ENCODE measurements at places on chromosomes 13 and 19.
A peak's percentile ranks its signal among the peaks of the same experiment; 100 is the strongest.

DNA sequence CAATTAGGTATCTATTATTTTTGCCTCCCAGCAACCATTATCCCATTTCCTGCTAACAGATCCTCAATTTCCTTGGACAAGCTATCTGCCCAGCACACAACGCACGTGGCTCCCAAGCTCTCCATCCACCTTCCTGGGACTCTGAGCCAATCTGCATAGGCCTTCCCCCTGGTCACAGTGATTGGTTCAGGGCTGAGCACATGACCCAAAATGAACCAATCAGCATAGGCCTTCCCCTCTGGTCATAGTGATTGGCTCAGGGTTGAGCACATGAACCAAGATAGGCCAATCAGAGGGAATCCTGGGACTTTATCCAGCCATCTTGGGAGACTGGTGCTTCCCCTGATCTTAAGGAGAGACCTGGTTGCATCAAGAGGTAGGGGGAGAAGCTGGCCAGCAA lies 5.8 kb downstream of the CPAMD8 start:
- no peak for DNase-seq

DNA sequence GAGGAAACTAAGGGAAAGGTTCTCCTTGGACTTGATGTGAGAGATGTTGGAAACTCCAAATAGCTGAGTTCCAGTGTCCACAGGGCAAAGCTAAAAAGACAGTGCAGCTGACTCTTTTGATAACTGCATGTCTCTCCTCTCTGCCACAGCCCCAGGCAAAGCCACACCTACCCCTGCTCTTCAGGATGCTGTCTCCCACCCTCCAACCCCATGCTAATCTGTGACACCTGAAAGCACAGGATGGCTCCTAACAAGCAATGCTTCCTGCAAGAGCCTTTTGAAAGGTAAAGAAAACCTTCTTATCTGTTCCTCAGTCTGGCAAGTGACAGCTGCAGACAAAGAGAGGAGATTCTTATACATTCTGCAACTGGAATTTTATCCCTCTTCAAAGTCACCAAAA lies 14.5 kb downstream of the SLC46A3 start:
- no peak for DNase-seq

GRCh38 chr13:77784515-77784914 lies 87.0 kb downstream of the SLAIN1 start:
- DNase-seq: no peak

DNA sequence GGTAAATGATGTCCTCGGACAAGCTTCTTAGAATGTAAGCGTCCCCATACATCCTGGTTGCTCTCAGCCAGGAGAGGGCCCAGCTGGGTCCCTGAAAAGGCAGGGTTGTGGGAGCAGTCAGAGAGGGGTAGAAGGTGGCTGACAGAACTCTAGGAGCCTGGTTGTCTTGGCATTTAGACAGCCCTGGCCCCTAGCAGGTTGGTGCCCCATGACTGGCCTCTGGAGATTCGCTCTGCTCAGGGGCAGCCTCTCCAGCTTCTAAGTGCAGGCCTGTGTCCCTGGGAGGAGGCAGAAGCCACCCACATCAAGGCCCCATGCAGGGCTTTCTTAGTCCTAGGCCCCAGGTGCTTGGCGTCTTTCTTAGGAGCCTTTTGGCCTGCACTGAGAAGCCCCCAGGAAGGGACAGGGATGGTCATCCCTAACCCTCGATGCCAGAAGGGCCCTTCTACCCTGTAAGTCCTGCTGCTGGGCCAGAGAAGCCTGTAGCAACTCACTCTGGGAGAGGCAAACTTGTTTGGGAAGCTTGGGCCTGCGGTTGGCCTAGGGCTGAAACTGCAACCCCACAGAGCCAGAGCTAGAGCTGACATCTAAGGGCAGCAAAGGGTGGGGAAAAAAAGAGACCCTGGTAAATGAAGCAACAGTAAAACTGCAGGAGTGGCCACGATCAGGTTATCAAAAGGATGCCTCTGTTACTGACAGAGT lies 2.8 kb upstream of the CDX2 start:
- no peak for DNase-seq

DNA sequence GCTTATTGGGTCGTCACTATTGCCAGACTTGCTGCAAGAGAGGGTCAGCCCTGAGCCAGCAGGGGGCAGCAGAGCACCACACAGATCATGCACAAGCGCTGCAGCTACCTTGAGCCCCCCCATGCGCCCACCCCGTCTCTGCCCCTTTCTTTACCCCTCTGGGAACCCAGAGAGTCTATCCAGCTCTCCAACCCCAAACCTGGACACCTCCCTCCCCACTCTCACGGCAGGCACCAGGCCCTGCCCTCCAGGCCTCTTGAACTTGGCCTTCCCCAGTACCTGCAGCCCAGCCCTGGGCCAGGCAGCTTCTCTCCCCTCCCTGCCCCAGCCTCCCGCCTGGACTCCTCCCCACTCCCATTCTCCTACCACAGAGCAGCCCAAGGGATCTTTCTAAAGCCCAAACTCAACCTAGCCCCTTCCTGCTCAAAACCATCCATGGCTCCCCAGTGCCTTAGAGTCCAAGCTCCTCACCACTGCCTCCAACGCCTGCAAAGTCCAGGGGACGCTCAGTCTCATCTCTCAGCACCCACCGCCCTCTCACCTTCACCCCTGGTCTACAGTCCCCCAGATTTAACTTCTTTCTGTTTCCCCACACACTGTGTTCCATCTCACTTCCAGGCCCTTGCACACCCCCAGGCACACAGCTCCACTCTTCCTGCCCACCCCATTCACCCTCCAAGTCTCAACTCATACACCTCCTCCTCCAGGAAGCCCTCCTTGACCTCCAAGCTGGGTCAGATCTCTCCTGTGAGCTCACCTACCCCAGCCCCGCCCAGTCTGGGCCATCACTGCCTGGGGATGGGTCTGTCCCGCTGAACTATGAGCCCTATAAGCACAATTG lies 9.4 kb upstream of the CEACAM16 start:
- peak; percentile 72 for DNase-seq

DNA sequence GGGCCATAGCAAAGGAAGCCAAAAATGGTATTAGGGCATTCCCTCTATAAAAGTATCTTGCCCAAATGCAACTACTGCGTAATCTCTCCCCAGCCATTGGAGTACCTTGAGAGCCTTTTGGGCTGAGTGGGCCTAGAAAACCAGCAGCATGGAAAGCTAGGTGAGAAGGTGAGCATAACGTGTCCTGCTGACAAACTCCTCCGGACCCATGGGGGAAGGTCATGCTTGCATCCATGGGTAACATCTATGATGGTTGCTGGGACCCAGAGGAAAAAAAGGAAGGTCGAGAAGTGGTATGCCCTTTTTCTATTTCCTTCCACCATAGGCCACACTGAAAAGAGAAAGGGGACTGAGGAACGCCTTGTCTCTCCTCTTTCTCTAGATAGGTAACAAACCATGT lies 57.4 kb downstream of the ZNF728 start:
- peak; percentile 16 for DNase-seq

DNA sequence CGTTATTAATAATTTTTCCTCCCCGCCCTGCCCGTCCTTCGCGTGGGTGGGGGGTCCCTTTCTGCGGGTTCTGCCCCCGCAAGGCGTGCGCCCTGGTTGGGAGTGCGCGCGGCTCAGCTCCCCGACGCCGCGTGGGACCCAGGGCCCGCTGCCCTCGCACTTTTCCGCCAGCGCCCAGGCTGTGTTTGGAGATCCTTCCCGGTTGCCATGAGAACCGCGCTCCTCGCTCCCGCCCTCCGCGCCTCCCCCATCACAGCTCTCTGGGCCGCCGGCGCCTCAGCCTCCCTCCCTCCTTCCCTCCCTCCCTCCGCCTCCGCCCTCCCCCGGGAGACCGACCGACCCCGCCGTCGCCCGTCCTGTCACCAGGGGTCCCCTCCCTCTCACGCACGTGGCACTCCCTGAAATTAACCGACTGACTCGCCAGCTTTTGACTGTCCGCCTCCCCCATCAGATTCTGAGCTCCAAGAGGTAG lies 2.4 kb upstream of the SSBP4 start:
- peak; percentile 78 for DNase-seq

DNA sequence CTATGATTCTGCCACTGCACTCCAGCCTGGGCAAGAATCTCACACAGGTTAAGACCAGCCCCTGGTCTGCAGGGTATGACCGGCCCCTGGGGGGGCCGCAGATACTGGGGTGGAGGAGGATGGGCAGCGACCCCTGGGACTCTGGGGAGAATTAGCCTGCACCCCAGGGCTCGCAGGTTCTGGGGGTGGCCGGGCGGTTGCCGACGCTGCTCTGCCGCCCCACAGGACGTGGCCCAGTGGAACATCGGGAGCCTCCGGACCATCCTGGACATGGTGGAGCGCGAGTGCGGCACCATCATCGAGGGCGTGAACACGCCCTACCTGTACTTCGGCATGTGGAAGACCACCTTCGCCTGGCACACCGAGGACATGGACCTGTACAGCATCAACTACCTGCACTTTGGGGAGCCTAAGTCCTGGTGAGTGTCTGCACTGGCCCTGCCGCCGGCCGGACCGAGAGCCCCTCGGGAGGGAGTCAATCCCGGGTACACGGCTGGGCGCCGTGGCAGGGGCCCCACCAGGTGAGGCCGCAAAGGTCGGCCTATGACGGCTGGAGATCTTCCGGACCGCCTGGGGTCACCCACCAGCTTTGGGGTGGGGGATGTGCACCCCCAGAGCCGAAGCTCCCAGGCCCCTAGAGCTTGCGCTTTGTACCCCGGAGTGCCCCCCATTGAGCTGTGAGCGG lies 78.5 kb downstream of the KDM4B start:
- no peak for DNase-seq

GRCh38 chr13:70183041-70183440 lies 74.8 kb upstream of the KLHL1 start:
- no peak for DNase-seq

DNA sequence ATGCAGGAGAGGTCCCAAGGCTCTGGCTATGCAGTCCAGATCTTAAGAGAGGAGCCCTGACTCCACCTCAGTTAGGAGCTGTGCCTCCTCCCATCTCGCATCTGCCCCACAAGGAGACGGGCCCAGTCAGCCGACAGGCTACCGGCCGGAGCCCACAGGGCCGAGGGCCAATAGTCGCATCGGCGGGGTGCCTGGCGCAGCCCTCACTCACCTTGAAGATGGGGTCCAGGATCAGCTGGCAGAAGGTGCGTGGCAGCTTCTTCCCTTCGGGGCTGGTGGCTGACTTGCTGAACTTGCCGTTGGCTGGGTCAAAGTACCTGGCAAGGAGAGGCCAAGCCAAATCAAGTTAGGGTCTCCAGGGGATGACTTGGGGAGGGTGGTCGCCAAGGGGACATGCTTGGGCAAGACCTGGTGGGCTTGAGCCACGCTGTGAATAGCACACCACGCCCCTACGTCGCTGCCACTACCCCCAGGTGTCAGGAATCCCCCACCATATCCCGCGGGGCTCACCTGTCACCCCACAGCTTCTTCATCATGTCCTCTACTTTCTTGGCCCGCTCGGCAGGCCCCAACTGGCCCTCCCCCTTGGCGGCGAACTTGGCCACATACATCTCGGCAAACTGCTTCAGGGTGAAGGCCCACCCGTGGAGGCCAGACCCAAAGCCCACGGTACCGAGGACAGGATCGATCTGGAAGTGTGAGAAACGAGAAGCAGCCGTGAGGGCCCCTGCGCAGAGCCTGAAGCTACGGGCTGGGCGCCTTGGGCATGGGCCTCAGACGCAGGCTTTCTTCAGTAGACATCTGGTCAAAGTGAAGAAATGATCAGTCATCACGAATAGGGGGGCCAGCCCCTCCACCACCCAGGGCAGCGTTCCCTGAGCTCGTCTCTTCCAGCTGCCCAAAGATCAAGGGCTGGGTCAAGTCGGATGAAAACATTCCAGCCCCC lies 3.3 kb downstream of the EEF2 start:
- DNase-seq: no peak

DNA sequence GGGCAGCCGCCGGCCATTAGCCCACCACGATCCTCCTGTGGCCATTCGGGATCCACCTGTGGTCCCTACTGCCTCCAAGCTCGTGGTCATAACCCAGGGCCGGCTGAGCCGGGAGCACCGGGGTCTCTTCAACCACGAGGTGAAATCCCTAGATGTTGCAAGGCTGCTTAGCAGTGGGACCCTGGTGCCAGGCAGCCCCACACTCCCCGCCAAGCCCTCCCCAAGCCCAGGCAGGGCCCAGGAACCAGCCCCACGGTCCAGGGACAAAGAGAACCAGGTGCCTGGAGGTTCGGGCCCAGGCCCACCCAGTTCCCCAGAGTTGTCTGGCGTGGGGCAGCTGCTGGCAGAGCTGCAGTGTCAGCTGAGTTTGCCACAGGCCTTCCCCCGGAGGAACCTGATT lies 3.4 kb upstream of the TMEM145 start:
- DNase-seq: no peak

GRCh38 chr13:21657538-21657937 lies 13.3 kb upstream of the FGF9 start:
- DNase-seq: peak; percentile 94

GRCh38 chr13:99522298-99522697 lies 21.0 kb downstream of the TM9SF2 start:
- peak; percentile 25 for DNase-seq

- no peak for DNase-seq
These were observed 10.6 kb upstream of the RETN start for GRCh38 chr19:7658219-7658686.

GRCh38 chr19:47729799-47730520 lies 15.4 kb upstream of the NOP53 start:
- no peak for DNase-seq

DNA sequence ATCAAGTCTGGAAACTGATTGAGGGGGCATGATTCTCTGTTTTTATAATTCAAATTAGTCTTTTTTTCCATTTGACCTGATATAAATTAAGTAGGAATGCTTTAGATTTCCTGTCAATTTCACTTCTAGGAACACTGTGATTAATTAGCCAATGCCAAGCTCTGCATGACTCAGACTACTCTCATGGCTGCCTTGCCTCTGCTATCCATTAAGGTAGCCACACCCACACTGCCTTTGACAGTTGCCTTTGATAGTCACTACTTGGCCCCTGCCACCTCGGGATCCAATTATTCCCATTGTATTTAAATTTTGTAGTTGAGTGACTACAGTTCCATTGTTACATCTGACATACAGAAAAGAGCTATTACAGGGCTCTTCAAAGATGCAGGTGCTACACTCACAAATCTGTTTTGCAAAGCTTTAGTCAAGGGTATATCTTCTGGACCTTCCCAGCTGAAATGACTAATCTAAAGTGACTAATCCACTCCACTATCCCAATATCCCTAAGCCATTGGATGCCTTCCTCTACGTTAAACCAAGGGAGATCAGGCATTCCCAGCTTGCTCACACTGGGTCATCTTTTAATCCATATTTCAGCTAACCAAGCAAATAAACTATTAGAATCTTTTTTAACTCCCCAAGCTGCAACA lies 1193.1 kb upstream of the MIR17HG start:
- DNase-seq: no peak

DNA sequence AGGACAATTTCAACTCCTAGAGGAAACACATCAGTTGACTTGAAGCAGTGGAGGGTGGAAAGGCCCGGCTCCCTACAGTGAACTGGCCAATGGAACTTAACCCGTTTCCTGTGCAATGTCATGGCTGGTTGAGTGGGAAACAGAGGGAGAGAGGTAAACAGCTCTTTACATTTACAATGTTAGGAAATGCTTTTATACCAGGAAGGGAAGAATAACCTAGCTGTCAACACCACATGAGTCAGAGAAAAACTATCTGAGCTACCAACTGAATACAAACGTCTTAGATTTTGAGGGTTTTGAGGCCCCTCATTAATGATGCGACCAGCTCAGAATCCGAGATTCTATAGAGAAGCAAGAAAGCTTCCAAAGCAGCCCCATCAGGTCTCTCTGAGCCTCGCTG lies 36.7 kb downstream of the CARD8 start:
- peak; percentile 22 for DNase-seq

GRCh38 chr13:33109271-33109697 lies 93.1 kb downstream of the KL start:
- no peak for DNase-seq

- no peak for DNase-seq
These were observed 19.8 kb downstream of the TMEM272 start for GRCh38 chr13:51825165-51825592.
